Central memory CD8-positive, alpha-beta T cell (primary cell): ENCODE measurements at places on chromosomes 5 and 9.

DNA sequence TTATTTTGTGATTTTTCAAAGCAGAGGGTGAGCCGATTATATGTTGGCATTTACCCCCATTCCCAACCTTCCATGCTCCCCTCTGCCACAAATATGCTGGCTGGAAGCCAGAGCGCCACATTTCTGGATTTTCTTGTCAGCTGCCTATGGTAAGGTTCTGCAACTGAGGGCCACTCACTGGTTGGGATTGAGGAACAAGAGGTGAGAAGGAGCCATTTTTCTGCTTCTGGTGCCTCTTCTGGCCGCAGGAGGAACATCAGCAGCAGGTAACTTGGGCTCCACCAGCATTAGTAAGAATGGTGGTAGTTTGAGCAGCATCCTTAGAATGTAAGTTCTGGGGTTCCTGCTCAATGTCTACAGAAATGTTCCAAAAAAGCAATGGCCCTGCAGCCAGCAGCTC lies 159.5 kb upstream of the MAST4 start:
- no peak for DNase-seq

DNA sequence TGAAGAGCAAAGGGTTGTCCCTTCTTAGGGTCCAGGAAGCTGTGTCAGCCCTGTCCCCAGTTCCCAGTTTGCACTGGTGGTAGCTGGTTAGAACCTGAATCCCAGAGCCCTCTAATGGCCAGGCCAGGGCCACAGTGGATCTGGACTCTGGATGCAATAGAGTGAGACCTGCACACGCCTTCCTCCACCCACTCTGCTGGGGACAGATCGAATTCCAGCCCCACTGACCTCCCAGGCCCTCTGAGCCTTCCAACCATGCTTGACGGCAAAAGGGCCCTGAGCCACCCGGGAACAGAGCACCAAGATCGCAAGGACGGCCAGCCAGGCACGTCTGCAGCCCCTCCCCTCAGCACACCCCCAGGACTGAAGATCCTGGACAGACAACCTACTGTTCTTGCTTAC lies 23.7 kb downstream of the NAIF1 start:
- no peak for DNase-seq

- no peak for DNase-seq
Observed at GRCh38 chr9:129224618-129225489, 46.8 kb upstream of the IER5L start.

GRCh38 chr9:104802110-104802509 lies 38.2 kb downstream of the NIPSNAP3B start:
- DNase-seq = no peak

GRCh38 chr5:74679966-74680365 lies 5.1 kb upstream of the HEXB start:
- DNase-seq = no peak

DNA sequence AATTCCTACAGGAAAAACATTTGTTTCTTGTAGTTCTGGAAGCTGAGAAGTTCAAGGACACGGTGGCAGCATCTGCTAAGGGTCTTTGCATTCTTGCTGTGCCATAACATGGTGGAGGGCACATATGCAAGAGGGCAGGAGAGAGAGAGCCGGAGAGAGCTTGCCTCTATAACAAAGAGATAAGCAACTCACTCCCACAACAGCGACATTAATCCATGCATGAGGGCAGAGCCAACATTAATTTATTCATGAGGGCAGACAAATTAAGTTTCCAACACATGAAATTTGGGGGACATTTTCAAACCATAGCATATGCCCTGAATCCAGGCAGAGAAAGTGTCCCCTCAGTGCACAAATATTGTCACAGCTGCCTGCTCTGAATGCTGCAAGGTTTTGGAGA lies 4.4 kb upstream of the GTF3C5 start:
- DNase-seq = no peak

DNA sequence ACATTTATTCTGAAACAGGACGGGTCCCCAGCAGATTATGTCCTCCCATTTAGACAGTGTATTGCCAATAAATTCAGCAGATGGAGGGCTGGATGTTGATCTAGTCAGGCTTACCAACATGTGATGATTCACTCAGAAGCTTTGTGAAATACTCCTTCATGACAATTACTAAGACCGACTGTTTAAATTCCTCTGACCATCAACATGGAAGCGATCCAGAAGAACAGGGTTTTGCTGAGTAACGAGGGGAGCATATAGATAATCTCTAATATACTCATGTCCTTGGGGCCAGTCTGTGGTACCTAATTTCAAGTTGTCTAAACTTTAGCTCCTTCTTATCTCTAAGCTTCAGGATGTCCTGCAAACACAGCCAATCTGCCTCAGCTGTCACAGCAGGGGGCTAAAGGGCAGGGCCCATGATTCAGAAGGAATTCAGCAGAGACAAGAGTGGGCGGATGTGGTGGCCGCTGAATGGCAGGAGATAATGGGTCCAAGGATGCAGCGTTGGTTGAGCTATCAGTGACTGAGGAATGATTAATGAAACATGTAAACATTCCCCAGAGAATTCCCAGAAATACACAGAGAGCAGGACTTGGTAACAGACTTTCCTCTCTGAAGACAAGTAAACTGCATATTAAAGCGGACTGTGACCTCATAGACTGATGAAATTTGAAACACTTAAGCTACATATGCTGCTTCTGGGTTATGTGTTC lies 109.4 kb downstream of the ANKRD55 start:
- no peak for DNase-seq

DNA sequence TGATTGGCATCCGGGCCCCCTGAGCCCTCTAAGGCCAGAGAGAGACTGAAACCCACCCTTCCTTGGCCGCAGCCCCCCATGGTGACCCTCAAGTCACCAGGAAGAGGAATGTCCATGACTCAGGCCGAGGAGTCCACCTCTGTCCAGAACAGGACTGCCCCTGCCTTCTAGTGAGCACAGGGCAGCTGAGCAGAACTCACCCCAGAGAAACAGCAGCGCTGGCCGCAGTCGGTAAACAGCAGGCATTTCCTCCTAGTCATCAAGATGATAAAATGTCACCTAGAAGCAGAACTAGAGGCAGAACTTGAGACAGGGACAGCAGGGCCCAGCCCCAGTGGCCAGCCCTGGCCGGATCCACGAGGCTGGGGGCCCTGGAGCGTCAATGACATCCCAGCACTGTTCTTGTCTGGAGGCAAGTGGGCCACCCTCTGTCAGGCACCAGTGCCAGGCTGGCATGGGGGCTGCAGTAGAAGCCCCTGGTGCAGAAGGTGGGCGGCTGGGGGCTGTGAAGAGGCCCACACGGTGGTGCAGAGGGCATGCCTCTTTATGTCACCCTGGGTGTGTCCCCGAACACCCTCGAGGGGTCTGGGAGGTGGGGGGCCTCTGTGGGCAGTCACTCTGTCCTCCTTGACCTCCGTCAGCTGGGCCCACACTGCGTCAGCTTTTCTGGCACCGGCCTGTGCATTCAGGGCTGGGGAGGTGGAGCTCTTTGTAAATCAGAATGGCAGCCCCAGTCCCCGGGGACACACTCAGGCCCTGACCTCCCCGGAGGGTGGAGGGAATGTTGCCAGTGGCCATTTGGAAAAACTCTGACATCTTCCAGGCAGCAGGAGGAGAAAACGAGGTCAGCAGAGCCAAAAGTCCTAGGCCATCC lies 83.0 kb downstream of the NTNG2 start:
- no peak for DNase-seq
